ENCODE measurements at places on chromosomes 11 and 22.

DNA sequence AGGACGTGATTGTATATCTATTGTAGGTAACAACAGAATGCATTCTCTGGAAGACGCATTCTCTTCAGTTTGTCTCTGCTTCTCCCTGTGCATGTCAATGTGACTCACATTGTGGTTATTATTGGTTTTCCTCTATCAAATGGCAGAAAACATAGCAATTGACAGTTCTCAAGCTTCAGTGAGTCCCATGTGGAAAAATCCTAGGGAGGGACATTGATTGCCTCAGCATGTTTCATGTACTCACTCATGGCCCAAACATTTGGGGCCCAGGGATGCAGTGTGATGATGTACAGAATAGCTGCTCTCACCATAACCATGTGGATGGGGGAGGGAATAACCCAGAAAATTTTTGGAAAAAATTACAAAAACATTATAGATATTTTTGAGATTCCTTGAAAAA lies 9.3 kb upstream of the ARL14EP start:
- H3K4me3 ChIP-seq = no peak overlapping the region
- DNase-seq = no peak
- H3K27me3 ChIP-seq = no peaks in the 10 kb centered on the region
- H3K36me3 ChIP-seq = no peaks in the 10 kb centered on the region
- no peaks in the 10 kb centered on the region for H3K4me1 ChIP-seq

DNA sequence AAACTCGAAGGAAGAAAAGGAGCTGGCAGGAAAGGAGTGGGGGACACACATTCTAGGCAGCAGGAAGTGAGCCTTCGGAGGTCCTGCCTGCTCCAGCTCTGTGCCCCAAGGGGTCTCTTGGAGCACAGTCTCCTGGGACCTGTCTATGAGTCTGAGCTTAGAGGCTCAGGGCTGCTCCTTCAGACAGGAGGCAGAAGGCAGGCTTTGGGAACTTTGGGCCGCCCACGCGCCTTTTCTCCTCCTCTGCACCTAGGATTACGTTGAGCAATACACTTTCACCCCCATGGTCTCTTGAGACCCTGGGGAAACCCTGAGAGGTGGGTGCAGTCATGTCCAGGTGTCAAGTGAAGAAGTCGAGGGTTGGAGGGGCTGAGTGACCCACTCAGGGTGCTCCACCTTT lies 965 bp downstream of the TCN2 start:
- no peaks in the 10 kb centered on the region for H3K27me3 ChIP-seq
- no peak for DNase-seq
- H3K4me3 ChIP-seq = peak overlapping the region; percentile 52
- H3K27ac ChIP-seq = no peak overlapping the region
- peaks cover 27% of the 10 kb centered on the region for H3K4me1 ChIP-seq

DNA sequence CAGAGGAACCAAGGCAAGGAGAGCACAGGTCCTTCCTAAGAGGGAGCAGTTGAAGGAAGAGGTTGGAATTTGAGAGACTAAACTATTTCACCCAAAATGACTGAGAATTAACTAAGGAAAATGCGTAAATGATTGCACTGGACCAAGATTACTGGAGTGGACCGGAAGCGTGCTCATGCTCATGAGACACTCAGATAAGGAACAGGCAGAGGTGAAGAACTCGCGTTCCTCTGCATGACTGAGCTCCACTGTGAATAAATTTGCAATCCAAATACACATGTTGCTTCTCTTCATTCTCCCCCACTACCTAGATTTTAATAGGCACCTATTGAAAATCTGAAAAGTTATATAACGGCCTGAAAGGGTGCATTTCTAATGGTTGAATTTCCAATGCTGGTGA lies 207.0 kb downstream of the KIRREL3 start:
- no peaks in the 10 kb centered on the region for H3K36me3 ChIP-seq
- no peak overlapping the region for H3K27ac ChIP-seq
- H3K27me3 ChIP-seq = no peaks in the 10 kb centered on the region
- H3K4me3 ChIP-seq = no peak overlapping the region
- DNase-seq = no peak

- DNase-seq = no peak
- H3K27ac ChIP-seq = peak overlapping the region; percentile 36
- no peaks in the 10 kb centered on the region for H3K27me3 ChIP-seq
- H3K4me1 ChIP-seq = peaks cover 27% of the 10 kb centered on the region
- H3K4me3 ChIP-seq = no peak overlapping the region
These were observed 26.4 kb upstream of the ADORA2A start for GRCh38 chr22:24400726-24401596.

GRCh38 chr22:23522623-23523251 lies 57.4 kb downstream of the IGLL1 start:
- no peaks in the 10 kb centered on the region for H3K27me3 ChIP-seq
- H3K27ac ChIP-seq = peak overlapping the region; percentile 92
- H3K36me3 ChIP-seq = no peaks in the 10 kb centered on the region

DNA sequence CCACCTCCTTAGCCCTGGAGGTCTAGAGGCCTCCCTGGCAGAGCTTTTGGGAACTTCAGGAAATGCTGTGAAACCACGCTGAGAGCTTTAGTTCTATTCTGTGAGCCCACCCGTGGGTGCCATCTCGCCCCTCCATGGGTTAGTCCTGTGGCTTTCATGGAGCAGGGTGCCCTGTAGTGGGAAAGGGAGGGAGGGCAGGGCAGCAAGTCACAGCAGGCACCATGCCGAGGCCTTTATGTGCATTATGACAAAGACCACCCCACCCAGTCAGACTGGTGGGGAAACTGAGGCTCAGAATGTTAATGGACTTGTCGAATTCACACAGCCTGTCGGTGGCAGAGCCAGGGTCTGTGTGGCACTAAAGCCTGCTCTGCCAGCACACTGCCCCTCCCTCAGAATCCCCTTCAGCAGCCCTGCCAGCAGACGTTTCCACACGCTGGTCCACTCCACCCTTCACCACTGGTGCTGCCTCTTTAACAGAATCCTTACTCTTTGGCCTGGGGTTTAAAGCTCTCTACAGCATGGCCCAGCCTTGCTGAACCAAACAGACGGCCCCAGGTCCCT lies 13.4 kb downstream of the TMPRSS13 start:
- H3K27me3 ChIP-seq = no peaks in the 10 kb centered on the region
- peaks cover 6% of the 10 kb centered on the region for H3K4me1 ChIP-seq
- H3K27ac ChIP-seq = no peak overlapping the region
- no peak for DNase-seq
- H3K36me3 ChIP-seq = no peaks in the 10 kb centered on the region
- H3K4me3 ChIP-seq = no peak overlapping the region

DNA sequence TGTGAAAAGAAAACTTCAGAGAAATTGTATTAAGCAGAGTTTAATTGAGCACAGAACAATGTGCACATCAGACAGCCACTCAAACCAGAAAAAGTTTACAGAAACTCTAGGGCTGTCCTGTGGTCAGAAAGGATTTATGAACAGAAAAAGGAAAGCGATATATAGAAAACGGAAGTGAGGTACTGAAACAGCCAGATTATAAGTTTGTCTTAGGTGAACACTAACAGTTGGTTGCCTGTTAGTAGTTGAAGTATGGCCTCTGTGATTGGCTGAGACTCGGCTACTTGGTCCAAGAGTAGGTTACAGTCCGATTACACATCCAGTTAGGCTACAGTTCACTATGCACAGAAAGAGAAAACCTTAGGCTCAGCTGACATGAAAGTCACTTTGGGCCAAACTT lies 1232.5 kb upstream of the RAG2 start:
- H3K4me1 ChIP-seq = no peaks in the 10 kb centered on the region
- no peak for DNase-seq
- no peak overlapping the region for H3K27ac ChIP-seq
- no peaks in the 10 kb centered on the region for H3K36me3 ChIP-seq
- H3K4me3 ChIP-seq = no peak overlapping the region

DNA sequence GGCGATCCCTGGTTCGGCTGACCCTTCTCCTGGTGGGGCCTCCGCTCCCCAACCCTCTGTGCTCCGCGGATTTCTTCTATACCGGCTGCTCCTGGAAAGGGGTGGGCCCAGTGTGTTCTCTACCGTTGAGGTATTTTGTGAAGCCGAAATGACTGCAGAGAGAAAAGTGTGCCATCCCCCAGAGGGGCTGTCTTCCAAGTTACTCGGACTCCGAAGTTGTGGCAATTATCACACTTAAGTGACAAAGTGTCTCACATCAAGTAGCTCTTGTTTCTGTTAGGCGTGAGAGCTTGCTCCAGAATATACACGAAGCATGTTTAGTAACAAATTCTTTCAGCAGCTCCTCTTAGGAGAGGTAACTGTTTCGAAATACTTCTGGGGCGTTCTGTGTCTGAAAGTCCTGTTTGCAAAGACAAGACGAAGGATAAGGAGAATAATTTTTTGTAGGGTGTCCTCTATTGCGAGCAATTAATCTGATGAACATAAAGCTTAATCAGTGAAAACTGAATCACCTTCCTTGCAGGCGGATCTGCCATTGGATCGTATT lies 434 bp downstream of the XPNPEP3 start:
- peak overlapping the region; percentile 93 for H3K27ac ChIP-seq
- H3K4me3 ChIP-seq = peak overlapping the region; percentile 86
- H3K27me3 ChIP-seq = no peaks in the 10 kb centered on the region
- H3K4me1 ChIP-seq = peaks cover 52% of the 10 kb centered on the region
- no peaks in the 10 kb centered on the region for H3K36me3 ChIP-seq

DNA sequence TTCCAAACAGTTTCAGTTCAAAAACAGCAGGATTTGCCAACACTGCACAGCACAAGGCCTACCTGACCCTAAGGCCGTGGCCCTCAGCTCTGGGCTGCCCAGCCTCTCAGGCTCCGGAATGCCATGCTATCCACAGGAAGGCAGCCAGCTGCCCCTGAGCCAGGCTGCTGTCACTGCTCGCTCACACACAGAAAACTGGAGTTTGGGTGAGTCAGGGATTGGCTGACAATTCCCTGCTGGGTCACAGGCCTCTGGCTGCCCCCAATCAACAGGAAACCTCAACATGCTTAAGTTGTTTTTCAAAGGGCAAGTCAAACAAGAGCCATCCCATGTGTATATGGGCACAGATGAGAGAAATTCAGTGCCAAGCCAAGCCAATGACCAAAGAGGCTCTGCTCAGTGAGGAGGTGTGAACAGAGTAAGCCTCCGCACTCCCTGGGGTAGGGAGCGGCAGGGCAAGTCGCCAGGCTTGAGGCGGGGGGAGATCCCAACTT lies 50.2 kb downstream of the RPL27A start:
- H3K27ac ChIP-seq = peak overlapping the region; percentile 84
- peaks cover 23% of the 10 kb centered on the region for H3K4me1 ChIP-seq
- peaks cover 5% of the 10 kb centered on the region for H3K36me3 ChIP-seq
- H3K27me3 ChIP-seq = no peaks in the 10 kb centered on the region

DNA sequence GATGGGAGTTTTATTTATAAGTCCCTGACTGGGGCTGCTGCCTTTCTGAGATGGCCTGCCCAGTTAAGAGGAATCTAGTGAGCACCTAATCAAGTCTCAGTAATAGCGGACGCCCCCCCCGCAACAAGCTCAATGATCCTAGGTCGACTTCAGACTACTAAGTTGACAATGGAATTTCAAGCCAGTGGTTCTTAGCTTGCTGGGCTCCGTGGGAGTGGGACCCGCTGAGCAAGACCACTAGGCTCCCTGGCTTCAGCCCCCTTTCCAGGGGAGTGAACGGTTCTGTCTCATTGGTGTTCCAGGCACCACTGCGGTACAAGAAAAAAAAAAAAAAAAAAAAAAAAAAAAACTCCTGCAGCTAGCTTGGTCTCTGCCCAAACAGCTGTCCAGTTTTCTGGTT lies 156.8 kb upstream of the CARD18 start:
- no peak for DNase-seq
- no peak overlapping the region for H3K27ac ChIP-seq
- no peak overlapping the region for H3K4me3 ChIP-seq
- no peaks in the 10 kb centered on the region for H3K36me3 ChIP-seq
- no peaks in the 10 kb centered on the region for H3K4me1 ChIP-seq

GRCh38 chr11:121389651-121390050 lies 62.5 kb upstream of the SORL1 start:
- no peaks in the 10 kb centered on the region for H3K4me1 ChIP-seq
- DNase-seq = no peak
- H3K36me3 ChIP-seq = no peaks in the 10 kb centered on the region
- H3K4me3 ChIP-seq = no peak overlapping the region
- no peaks in the 10 kb centered on the region for H3K27me3 ChIP-seq
- no peak overlapping the region for H3K27ac ChIP-seq

DNA sequence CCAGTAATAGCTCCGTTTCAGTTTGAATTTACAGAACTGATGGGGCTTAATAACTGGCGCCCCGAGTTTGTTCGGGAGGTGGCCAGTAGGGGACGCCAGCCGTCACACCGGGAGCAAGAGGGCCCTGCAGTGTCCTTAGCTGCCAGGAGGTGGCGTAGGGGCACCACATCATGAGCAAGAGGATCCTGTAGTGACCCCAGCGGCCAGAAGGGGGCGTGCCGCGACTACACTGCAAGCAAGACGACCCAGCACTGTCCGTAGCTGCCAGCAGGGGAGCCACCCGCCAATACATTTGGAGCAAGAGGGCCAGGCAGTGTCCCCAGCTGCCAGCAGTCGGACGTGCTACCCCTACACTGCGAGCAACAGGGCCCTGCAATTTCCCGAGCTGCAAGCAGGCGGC lies 663.7 kb upstream of the B3GAT1 start:
- H3K36me3 ChIP-seq = no peaks in the 10 kb centered on the region
- H3K27ac ChIP-seq = no peak overlapping the region
- no peak overlapping the region for H3K4me3 ChIP-seq
- H3K27me3 ChIP-seq = no peaks in the 10 kb centered on the region

- H3K27me3 ChIP-seq = no peaks in the 10 kb centered on the region
- no peak for DNase-seq
- no peaks in the 10 kb centered on the region for H3K36me3 ChIP-seq
- no peaks in the 10 kb centered on the region for H3K4me1 ChIP-seq
These were observed 636.0 kb downstream of the TBC1D22A start for GRCh38 chr22:47398491-47398890.

DNA sequence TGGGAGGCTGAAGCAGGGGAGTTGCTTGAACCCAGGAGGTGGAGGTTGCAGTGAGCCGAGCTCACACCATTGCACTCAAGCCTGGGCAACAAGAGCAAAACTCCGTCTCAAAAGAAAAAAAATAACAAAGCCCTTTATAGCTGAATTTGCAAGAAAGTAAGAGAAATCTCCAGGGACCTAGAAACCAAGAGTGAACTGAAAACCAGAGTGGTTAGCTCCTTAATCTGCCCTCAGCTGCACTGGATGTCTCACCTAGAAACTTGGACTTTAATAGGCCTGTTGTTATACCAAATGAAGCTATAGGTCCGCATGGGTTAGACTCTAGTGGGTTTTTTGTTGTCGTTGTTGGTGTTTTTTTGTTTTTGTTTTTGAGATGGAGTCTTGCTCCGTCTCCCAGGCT lies 4.1 kb downstream of the NEU3 start:
- no peaks in the 10 kb centered on the region for H3K27me3 ChIP-seq
- no peak for DNase-seq
- H3K27ac ChIP-seq = no peak overlapping the region
- peaks cover 24% of the 10 kb centered on the region for H3K4me1 ChIP-seq

GRCh38 chr22:44615602-44616180 lies 86.3 kb upstream of the PRR5 start:
- H3K4me1 ChIP-seq = peaks cover 12% of the 10 kb centered on the region
- no peak overlapping the region for H3K4me3 ChIP-seq
- H3K27ac ChIP-seq = no peak overlapping the region

GRCh38 chr11:69160296-69161116 lies 4.8 kb downstream of the SMIM38 start:
- DNase-seq = no peak
- peaks cover 15% of the 10 kb centered on the region for H3K4me1 ChIP-seq
- H3K36me3 ChIP-seq = no peaks in the 10 kb centered on the region
- H3K4me3 ChIP-seq = no peak overlapping the region

Data from esophagus squamous epithelium (tissue), 5 donors.